ENCODE measurements at places on chromosomes 2 and 18. TPM values are rescaled to one million over a fixed set of nuclear protein-coding genes. Genes with fewer than 3 reads are reported as not detected.

Gene RGPD8
- 2.9 TPM for total RNA-seq

Gene OR6B3
- total RNA-seq: not detected

Gene PIEZO2
- total RNA-seq: 0.70 TPM

Gene LOXL3
- 0.28 TPM for total RNA-seq

Gene E2F6
- total RNA-seq: 25.7 TPM

Gene FOXI3
- total RNA-seq: 0.05 TPM

Gene CARF
- 1.3 TPM for total RNA-seq

Gene IGFBP2
- 82.8 TPM for total RNA-seq

Gene CENPA
- 52.2 TPM for total RNA-seq

Gene TLX2
- 0.31 TPM for total RNA-seq

Gene FTCDNL1
- total RNA-seq: 3.1 TPM

Gene OTOF
- total RNA-seq: 0.13 TPM

Gene CD28
- not detected for total RNA-seq

Gene RAX
- total RNA-seq: not detected

Gene CAPN14
- total RNA-seq: 0.05 TPM

Gene APCDD1
- not detected for total RNA-seq

Gene RESP18
- not detected for total RNA-seq

Gene TUBA4B
- 0.20 TPM for total RNA-seq

Gene RPRM
- total RNA-seq: not detected

Gene CHRND
- total RNA-seq: not detected

Gene CCL20
- total RNA-seq: 7.8 TPM

Gene KHK
- total RNA-seq: 9.0 TPM

Gene CPO
- not detected for total RNA-seq

Gene MEP1B
- 0.10 TPM for total RNA-seq

Gene HPCAL1
- total RNA-seq: 251 TPM

Gene FSHR
- total RNA-seq: not detected

Gene FBXO48
- 0.58 TPM for total RNA-seq
